Caco-2 (cell line): ENCODE measurements at places on chromosomes 1 and 21. TPM values are rescaled to one million over a fixed set of nuclear protein-coding genes. Genes with fewer than 3 reads are reported as not detected.

The DCDC2B gene
- not detected in 2 replicates for total RNA-seq

The FAM78B gene
- 0.21 TPM in 1 of 2 replicates, not detected in the other for total RNA-seq

The LCA5L gene
- total RNA-seq = 0.44 and 0.61 TPM in 2 replicates

The OVAAL gene
- total RNA-seq = not detected in 2 replicates

The THEM5 gene
- not detected in 2 replicates for total RNA-seq

The PLA2G2D gene
- total RNA-seq = not detected in 2 replicates

The SRGAP2B gene
- total RNA-seq = 6.3 and 6.5 TPM in 2 replicates

The ALG14 gene
- total RNA-seq = 4.5 and 6.1 TPM in 2 replicates

The CRB1 gene
- not detected in 2 replicates for total RNA-seq

The NUF2 gene
- total RNA-seq = 33.8 and 40.0 TPM in 2 replicates

The PRAMEF27 gene
- total RNA-seq = not detected in 2 replicates

The TSACC gene
- 2.8 and 3.9 TPM in 2 replicates for total RNA-seq

The WARS2 gene
- total RNA-seq = 11.9 and 12.1 TPM in 2 replicates

The FAM72C gene
- total RNA-seq = 0.46 TPM in 1 of 2 replicates, not detected in the other

The GPATCH4 gene
- total RNA-seq = 52.5 and 53.5 TPM in 2 replicates

The EFCAB7 gene
- 2.1 and 3.2 TPM in 2 replicates for total RNA-seq

The OR2AK2 gene
- total RNA-seq = not detected in 2 replicates

The MROH9 gene
- total RNA-seq = not detected in 2 replicates

The CYB5RL gene
- total RNA-seq = 10.0 and 10.8 TPM in 2 replicates

The FAM3B gene
- total RNA-seq = 59.5 and 59.7 TPM in 2 replicates

The OR6F1 gene
- not detected in 2 replicates for total RNA-seq

The DISP1 gene
- 6.6 and 7.1 TPM in 2 replicates for total RNA-seq

The SYCP1 gene
- not detected in 2 replicates for total RNA-seq

The MYOG gene
- total RNA-seq = not detected in 2 replicates

The GPR37L1 gene
- 0.07 TPM in 2 replicates for total RNA-seq

The XCL2 gene
- total RNA-seq = not detected in 2 replicates

The IKBKE gene
- total RNA-seq = 9.0 and 12.7 TPM in 2 replicates

The BCAN gene
- not detected in 2 replicates for total RNA-seq

The RAB3B gene
- total RNA-seq = 11.6 and 13.6 TPM in 2 replicates

The MYCL gene
- total RNA-seq = 7.2 and 7.8 TPM in 2 replicates

The CD48 gene
- total RNA-seq = not detected in 2 replicates

The B3GALT5 gene
- total RNA-seq = 0.18 and 0.39 TPM in 2 replicates

The HES3 gene
- not detected in 2 replicates for total RNA-seq

The TMPRSS15 gene
- total RNA-seq = not detected in 2 replicates

The TFF3 gene
- total RNA-seq = 65.8 and 119 TPM in 2 replicates

The ASTN1 gene
- not detected in 2 replicates for total RNA-seq

The HSD3B2 gene
- total RNA-seq = not detected in 2 replicates

The E2F2 gene
- total RNA-seq = 9.1 and 9.5 TPM in 2 replicates

The RAVER2 gene
- 12.7 and 12.9 TPM in 2 replicates for total RNA-seq

The PTBP2 gene
- total RNA-seq = 11.0 and 11.3 TPM in 2 replicates

The MASP2 gene
- total RNA-seq = 0.32 and 0.50 TPM in 2 replicates

The PIP5K1A gene
- 88.6 and 95.1 TPM in 2 replicates for total RNA-seq

The SMIM34 gene
- not detected in 2 replicates for total RNA-seq

The SLC26A9 gene
- total RNA-seq = 0.30 TPM in 1 of 2 replicates, not detected in the other

The KIAA0040 gene
- 18.9 and 24.9 TPM in 2 replicates for total RNA-seq

The HSD3B1 gene
- total RNA-seq = 38.0 and 40.9 TPM in 2 replicates

The AQP10 gene
- 0.50 and 1.3 TPM in 2 replicates for total RNA-seq

The GUCA2A gene
- 24.1 and 28.8 TPM in 2 replicates for total RNA-seq

The PLA2G2A gene
- 9.2 and 13.0 TPM in 2 replicates for total RNA-seq

The ADORA1 gene
- total RNA-seq = 46.0 and 50.4 TPM in 2 replicates

The LEMD1 gene
- not detected in 2 replicates for total RNA-seq

The SPRR2D gene
- total RNA-seq = not detected in 2 replicates
